B cell (primary cell): ENCODE measurements at places on chromosomes 6 and 20. TPM values are rescaled to one million over a fixed set of nuclear protein-coding genes. Genes with fewer than 3 reads are reported as not detected.

DNA sequence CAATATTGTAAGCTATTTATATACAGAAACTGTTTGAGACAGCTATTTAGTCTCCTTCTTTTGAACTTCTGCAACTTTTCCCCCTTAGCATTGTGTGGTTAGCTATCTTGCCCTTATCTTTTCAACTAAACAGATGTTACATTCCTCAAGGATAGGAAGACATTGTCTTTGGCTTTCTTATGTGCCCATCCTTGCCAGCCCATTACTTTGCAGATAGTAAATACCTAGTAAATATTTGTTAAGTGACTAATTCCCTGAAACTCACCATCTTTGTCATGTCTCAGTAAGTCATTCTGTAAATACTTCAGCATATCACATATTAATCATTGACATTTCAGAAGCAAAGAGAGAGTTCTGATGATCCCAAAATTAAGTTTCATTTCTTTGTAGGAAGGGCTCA lies 69.1 kb upstream of the FLRT3 start:
- DNase-seq = no peak

DNA sequence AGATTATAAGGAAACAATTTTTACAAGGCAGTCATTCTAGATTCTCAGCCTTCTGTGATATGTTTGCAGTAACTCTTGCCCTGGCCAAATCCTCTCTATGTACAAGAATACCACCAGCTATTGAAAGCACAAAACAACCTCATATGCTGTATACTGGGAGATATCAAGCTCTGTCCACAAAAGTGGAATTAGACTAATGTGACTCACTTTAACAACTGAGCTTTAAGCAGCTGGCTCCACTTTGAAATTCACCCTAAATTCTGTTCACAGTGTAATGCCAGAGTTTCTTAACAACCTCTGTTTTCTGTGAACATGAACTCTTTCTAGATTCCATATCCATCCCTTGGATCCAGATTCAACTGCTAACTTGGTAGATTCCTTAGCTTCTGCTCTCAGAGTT lies 47.6 kb downstream of the CHD6 start:
- no peak for DNase-seq

DNA sequence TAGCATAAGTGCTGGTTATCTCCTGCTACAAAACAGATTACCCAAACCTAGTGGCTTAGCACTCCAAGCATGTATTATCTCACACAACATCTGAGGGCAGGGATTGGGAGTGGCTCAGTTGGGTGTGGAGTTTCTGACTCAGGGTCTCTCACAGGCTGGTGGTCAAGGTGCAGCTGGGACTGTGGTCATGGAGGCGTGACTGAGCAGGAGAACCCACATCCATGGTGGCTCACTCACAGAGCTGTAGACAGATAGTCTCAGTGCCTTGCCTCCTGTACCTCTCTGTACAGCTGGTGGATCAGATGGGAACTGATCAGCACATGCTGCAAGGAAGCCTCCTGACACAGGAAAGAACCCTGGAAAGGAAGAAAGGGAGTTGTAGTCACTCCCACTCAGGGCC lies 83.1 kb upstream of the CST7 start:
- no peak for DNase-seq

The SLC12A5 gene
- 0.32 TPM in 1 of 2 replicates, not detected in the other for total RNA-seq

The UTRN gene
- 213 and 224 TPM in 2 replicates for total RNA-seq

The TRIM26 gene
- 65.3 and 73.2 TPM in 2 replicates for total RNA-seq

- DNase-seq = peak; percentile 35
Measured at GRCh38 chr6:144008120-144008811, at the start of gene PLAGL1. PLAGL1 (minus strand) TSS chr6:144008259; CDS start chr6:143948136, 60,123 bp downstream.

- DNase-seq = no peak
Measured at GRCh38 chr6:41271901-41272395, 14.5 kb downstream of the TREM1 start.

- DNase-seq = no peak
Measured at GRCh38 chr6:132253906-132254305, 147.4 kb downstream of the MOXD1 start.

- DNase-seq = no peak
Measured at GRCh38 chr6:7402716-7403115, 13.1 kb downstream of the RIOK1 start.

- no peak for DNase-seq
Measured at GRCh38 chr20:8749101-8749500, 319.8 kb upstream of the PLCB4 start.

DNA sequence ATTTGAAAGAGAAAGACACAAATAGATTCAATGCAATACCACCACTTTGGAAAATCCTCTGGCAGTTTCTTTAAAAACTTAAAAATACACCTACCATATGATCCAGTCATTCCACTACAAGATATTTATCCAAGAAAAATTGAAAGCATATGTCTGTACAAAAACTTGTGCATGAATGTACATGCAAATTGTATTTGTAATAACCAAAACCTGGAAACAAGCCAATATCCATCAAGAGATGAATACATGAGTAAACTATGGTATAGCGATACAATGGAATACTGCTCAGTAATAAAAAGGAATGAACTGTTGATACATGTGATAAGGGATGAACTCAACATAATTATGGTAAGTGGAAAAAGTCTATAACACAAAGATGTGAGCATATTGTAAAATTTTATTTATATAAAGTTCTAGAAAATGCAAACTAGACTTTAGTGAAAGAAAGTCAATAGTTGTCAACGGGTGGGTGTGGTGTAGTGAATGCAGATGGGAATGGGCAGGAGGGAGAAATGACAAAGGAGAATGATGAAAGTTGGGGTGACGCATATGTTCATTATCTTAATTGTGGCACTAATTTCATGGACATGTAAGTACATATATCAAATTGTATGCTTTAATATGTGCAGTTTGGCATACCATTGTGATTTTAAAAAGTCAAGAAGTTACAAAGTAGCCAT lies 347.5 kb downstream of the SAMD5 start:
- DNase-seq = no peak

The EPHA7 gene
- total RNA-seq = not detected in 2 replicates

GRCh38 chr6:56486681-56487080 lies 156.0 kb downstream of the DST start:
- DNase-seq = no peak

DNA sequence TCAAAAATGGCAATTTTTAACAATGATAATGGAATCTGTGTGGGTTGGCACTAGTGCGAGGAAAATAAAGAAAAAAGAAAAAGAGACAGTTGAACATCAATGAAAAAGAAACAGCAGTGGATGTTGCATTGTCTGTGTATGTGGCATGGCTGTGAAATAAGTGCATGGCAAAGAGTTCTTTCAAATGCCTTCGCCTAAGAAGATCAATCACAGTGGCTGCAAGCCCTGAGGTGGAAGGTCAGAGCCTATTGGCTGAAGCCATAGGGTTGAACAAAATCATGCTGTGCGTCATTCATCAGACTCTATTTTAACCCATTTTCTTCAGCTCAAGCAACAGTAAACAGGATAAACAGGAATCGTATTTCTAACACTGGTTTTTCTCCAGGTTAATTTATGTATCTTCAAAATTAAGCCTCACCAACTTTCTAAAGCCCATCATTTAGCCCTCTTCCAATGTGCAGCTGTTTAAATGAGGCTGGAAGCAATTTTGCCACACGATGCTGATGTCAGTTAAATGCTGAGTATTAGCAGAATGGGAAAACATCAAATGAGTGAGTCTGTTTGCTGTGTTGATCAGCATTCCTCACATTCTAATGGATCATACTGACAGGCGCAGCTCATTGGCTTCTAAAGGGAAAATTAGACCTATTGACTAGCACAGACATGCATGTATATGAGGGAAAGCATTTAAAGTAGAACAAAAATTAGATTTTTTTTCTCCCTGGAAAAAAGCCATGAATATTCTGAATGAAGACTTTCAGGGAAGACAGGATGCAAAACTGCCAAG lies 955.9 kb upstream of the EYS start:
- no peak for DNase-seq

DNA sequence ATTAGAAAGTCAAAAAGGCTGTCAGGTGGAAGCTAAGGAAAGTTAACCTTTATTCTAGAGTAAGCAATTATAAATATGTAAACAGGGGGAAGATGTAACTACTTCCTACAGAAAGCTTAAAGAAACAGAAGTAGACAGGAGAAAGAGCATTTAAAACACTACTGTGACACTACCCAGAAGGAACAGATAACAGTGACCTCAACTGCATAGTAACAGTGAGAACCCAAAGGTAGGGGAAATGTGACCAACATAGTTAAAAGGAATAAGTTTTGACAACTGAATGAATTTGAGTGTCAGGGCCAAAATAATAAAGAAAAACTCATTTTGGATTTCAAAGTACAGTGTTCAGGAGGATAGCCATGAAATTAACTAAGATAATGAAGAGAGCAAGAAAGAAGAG lies 43.5 kb downstream of the IBTK start:
- DNase-seq = no peak

The SPAG4 gene
- total RNA-seq = 4.7 and 5.7 TPM in 2 replicates

The LY6G5C gene
- 0.76 and 2.1 TPM in 2 replicates for total RNA-seq

DNA sequence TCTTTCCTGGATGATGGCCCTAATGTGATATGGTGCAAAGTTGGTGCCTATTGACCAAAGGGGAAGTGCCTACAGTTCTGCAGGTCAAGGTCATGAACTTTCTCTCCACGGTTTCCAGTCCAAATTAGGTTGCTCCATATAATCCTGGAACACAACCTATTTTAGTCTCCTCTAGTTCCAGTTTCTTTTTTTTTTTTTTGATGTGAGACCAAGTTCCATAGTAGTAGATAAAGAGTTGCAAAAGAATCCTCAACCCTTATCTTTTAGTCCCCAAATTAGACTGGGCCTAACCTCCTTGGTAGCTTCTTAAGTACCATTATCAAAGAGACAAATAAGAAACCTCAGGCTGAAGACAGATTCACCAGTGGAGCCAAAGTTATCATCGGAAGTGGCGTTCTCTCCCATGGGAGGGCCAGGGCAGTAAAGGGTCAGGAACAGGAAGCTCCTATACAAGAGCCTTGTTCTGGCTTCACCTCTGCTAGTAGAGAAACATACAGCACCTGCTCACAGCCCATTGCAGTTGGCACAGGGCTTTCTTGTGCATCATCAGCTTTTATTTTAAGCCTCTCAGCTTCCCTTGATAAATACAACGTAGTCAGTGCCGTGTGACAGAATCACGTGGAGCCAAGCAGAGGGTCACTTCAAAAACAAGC lies 132.2 kb upstream of the RREB1 start:
- no peak for DNase-seq

- no peak for DNase-seq
Measured at GRCh38 chr6:9581155-9581554, 833.7 kb downstream of the TFAP2A start.

The RNF144B gene
- total RNA-seq = 17.0 and 21.4 TPM in 2 replicates

GRCh38 chr6:84860920-84861319 lies 96.5 kb upstream of the TBX18 start:
- no peak for DNase-seq

The KIF6 gene
- total RNA-seq = not detected in 2 replicates

DNA sequence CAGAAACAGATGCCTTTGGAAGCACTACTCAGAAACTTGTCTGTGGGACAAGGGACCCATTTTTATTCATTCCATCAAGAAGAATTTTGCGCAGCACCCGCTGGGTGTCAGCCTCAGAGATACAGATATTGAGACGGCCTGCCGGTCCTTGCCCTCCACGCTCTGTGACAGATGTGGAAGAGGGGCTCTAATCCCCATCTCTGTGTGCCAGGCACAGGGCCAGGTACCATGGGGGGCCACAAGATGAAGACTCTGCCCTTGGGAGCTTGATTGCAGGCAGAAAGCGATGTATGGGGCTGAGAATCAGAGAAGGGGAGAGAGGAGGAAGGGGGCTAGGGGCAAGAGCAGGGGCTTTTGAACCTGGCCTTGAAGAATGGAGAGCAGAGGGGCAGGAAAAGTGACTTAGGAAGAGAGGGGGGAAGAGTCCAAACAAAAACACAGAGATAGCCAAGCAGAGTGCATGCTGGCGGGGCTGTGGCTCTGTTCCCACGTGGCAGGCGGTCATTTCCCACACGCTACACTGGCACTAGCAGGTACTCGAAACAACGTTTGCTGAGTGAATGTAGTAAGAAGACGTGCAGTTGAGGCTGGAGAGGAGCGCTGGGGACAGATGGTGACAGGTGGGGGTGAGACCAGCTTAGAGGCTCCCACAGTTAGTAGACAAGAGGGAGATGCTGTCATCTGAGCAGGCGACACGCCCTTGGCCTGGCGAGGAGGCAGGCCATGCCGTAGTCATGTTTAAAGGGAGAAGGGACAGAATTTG lies 170.3 kb upstream of the SNX9 start:
- no peak for DNase-seq

- no peak for DNase-seq
Measured at GRCh38 chr6:115583290-115583689, 477.4 kb downstream of the FRK start.

DNA sequence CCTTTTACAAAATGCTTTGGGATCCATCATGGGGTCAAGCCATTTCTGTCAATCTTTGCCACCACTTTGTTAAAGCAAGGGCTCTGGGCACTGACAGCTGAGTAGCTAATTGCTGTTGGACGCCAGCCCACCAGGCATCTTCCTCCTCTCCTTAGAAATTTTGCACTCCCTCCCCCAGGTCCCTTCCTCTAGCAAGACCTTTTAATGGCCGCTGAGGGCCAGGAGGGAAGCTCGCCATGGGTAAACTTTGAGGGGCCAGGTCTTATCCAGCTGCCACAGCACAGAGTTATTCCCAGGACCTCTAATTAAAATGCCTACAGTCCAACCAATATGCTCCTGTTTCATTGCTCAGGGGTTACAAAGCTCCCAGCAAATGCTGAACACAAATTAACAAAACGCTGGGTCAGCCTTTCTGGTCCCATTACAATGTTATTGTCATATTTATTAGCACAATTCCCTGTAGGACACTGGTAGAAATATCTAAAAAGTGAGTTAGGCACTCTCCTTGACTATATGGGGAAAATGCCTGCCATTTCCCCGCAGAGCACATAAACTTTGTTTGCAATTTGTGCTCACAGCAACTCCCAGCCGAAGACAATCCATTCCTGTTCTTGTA lies 16.8 kb downstream of the SCML4 start:
- DNase-seq = no peak

DNA sequence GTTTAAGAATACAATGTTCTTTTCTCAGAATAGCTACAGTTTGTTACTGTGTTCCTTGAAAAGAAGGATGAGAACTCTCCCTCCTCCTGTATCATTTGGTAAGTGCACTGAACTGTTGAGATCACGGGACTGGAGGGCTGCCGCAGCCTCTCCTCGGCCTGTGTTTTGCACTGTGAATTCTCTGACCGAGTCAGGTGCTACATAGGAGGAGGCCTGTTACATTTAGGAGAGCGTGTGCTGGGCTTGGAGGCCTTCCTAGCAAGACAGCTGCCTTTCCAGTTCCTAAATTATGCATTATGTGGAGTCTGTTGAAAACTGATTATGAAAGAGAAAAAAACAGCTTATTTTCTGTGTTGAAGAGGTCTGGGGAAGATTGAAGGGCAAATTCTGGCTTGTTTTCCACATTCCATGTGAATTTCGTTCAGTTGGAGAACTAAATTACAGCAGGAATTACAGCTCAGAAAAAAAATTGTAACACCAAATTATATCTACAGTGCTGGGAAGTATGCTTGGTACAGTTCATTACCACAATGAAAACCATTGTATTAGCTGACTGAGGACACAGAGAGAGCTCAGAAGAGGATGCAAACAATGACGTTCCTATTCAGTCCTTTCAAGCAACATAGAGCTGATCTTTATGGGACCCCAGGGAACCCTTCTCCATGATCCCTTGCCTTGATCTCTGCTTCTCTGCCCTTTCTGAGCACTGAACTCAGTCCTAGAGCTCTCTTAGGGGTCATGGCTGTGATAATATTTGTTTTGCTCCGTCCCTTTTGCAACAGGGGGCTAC lies 2.8 kb downstream of the TMC2 start:
- DNase-seq = no peak

The ENPP1 gene
- total RNA-seq = 0.07 and 0.42 TPM in 2 replicates

The SFTA2 gene
- not detected in 2 replicates for total RNA-seq

GRCh38 chr20:44649126-44649525 lies 2.4 kb downstream of the ADA start:
- DNase-seq = no peak
